ENCODE measurements at places on chromosomes 1 and 21.

DNA sequence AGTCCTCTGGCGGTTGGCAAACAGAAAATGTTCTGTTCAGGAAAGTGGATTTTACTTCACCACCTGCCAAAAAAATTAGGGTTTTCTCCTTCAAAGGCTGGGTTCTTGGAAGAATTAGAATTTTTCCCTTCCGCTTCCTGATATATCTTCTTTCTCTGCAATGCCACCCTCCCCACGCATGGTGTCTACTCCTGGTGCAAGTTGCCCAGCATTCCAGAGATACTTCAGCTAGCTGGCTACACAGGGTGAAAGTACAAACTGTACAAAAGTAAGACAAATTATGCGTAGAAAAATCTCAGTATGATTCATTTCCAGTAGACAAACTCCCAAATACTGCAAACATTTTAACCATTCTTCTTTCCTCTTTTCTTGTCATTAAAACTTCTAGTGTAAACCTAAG, 430.1 kb upstream of the ESRRG start:
- DNase-seq, result no peak

DNA sequence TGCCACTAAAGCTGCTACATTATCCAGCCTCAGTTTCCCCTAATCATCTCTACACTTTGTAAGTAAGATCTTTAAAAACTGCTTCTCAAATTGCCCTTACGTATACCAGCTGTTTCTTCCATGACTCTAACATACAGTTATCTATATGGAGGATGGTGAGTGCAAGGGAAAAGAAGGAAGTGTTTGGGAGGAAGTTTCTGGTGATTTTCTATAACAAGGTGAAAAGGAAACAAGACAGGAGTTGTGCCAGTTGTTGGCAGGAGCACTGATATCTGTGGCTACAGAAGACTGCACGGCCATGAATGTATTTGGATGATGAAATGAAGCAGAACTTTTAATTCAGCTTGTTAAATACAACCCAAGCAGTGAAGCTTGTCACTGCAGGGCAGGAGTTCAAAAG, 32.3 kb upstream of the NHLH2 start:
- no peak for DNase-seq

DNA sequence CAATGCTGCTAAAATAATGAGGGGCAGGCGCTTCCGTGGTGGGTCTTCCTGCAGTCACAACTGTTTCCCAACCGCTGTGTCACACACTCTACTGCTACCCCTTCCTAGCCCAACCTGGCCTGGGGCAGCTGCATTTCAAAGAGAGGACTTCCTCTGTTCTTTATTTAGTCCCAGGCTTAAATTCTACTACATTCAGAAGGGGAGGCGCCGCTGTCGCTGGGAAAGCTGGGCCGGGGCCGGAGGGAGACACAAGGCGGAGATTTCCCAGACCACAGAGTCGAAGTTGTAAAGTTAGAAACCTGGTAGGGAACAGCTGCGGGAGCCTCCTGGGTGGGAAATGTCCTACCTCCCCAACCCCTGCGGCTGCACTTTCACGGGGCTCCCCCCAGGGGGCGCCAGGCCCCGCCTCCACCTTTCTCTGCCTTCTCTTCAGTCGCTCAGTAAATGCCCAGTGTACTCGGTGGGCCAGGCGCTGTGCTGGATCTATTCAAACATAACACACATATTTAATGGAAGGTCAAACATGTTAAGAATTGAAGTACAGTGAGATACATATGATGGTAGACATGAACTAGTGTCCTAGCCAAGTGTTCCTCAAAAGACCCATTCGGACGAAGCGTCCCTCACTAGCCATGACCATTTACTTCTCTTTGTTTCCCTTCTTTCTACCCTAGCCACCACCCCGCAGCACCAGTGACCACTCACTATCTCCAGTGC, 23.1 kb downstream of the DYRK3 start:
- peak; percentile 66 for DNase-seq

DNA sequence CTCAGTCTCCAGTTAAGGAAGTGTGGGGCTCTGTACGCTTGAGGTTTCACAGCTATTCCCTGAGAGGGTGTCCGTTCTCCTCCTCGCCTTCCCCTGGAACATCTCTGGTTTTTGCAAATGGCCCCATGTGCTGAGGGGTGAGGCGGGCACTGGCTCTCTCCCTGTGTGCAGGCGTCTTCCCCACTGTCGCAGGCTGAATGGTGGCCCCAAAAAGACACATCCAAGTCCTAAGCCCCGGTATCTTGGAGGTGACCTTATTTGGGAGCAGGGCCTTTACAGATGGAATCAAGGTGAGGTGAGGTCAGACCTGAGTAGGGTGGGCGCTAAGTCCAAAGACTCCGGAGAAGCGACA, 98.0 kb upstream of the TMPRSS2 start:
- DNase-seq, result no peak

DNA sequence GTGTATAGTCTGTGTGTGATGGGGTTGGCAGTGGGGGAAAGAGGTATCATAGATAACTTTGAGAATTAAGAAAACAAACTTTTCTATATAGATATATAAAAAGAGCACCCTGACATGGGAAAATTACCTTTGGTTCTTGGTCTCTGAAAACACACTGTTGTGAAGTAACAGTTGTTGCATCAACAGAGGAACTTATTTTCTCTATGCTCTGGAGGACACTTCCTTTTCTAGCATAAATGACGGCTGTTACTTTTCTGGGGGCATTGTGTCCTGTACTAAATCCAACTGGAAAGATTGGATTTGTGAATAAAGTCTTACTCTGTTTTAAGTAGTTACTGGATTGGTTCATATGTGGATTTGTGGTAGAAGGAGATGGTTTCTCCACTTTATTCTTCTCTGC, 12.6 kb downstream of the LRIF1 start:
- no peak for DNase-seq

Measured in stimulated activated CD4-positive, alpha-beta T cell treated with anti-CD3 and anti-CD28 coated beads, Interleukin-2, amount 100 ng/mL, for 24 hours (primary cell).